ENCODE measurements at places on chromosomes 16 and 17. TPM values are rescaled to one million over a fixed set of nuclear protein-coding genes. Genes with fewer than 3 reads are reported as not detected.
A peak's percentile ranks its signal among the peaks of the same experiment; 100 is the strongest.

- DNase-seq = no peak
Observed at GRCh38 chr17:80080081-80080480, 21.3 kb upstream of the GAA start.

Gene EME1
- total RNA-seq = 3.6 TPM

DNA sequence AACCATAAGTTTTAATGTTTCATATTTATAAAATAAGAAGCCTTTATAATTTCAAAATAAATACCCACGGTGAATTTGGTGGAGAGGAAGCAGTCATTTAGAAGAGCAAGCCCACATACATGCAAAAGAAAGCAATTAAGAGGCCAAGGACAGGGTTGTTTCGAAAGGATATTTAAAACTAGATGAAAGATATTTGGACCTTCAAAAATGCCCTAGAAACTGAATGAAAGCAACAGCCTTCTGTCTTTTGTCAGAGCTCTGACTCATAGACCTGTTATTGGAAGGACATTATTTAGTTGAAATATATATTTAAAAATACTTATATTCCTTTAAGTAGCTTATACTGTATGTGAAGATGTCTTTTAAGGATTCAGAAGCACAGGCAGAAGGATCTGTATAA lies 8.6 kb upstream of the METTL9 start:
- DNase-seq = no peak

GRCh38 chr16:84184775-84185174 lies 2.1 kb downstream of the TAF1C start:
- DNase-seq = peak; percentile 14

Gene DBNDD1
- total RNA-seq = 0.79 TPM

Gene RUNDC3A
- 7.6 TPM for total RNA-seq

GRCh38 chr16:12881182-12881581 lies 20.2 kb upstream of the SHISA9 start:
- no peak for DNase-seq

DNA sequence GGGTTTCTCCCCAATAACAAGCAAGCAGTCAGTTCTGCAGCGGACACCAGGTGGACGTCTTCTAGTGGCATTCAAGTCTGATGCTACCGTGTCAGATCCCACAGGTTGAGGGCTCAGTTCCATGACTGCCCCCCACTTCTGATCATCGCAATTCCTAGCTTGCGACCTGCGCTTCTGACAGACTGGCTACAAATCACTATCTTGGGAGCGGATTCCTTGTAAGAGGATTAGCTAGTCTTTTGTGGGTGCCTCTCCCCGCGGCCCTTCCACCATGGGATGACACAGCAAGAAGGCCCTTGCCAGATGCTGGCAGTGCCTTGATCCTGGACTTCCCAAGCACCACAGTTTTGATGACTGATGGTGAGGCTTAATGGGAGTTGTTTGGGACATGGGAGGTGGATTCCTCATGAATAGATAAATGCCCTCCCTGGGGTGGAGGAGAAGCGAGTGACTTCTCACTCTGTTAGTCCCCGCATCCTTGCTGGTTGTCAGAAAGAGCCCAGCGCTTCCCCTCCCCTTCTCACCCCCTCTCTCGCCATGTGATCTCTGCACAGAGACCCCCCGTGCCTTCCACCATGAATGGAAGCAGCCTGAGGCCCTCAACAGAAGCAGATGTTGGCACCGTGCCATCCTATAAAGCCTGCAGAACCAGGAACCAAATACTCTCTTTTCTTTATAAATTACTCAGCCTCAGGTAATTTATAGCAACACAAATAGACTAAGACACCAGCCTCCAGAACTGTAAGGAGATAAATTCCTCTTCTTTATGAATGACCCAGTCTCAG lies 19.1 kb downstream of the CDIP1 start:
- no peak for DNase-seq

- peak; percentile 52 for DNase-seq
Observed at GRCh38 chr17:72539981-72540897, 419.4 kb downstream of the SOX9 start.

GRCh38 chr16:67660564-67661028 lies at the start of gene PARD6A:
Gene PARD6A, plus strand, starts transcription at chr16:67660960. Its CDS starts 79 bp downstream, at chr16:67661039.
- peak; percentile 96 for DNase-seq

DNA sequence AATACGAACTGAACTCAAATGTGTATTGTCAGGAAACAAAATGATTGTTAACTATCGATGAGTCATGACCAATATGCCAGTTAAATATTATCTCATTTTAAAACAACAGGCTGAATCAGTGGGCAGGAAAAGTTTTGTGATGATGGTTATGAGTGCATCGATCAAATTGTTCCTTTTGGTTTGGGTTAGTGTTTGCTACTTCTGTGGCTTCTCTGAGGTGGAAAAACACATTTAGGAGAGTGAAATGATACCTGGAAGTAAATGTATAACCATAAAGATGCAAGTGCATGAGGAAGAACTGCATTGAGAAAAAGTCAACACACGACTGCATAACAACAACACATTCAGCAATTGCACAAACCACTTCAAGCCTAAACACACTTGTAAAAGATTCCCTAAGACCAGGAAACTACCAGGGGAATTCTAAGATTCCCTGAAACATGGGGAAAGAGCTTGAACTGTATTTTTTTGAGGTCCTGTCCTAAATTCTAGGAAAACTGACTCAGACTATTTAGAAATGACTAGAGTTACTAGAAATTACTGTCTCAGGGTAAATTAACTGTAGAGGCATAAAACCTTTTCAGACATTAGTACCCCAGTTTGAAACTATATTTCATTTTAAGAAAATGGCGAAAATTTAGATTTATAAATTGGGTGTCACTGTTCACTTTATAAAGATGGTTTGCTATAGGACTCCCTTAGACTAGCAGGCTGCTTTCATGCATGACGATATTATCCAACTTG lies 44.8 kb downstream of the CDYL2 start:
- no peak for DNase-seq

Gene STX1B
- 0.89 TPM for total RNA-seq

- DNase-seq = no peak
Observed at GRCh38 chr17:19003543-19004420, 782 bp downstream of the FAM83G start.

GRCh38 chr16:58119509-58119845 lies 9.7 kb downstream of the CFAP20 start:
- no peak for DNase-seq

DNA sequence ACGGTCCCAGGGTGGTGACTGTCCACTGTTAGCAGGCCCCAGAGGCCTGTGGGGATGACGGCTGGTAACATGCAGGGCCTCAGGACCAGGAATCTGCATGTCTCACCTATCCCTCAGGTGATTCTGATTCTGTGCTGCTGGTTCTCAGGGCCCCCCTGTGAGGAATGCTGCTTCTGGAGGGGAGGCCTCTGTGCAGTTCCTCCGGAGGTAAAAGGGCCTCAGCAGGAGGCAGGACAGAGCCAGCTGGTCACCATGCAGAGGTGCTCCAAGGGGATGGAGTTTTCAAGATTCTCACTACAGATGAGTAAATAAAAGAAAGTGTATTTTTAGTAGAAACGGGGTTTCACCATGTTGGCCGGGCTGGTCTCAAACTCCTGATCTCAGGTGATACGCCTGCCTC lies 33.8 kb downstream of the CLEC16A start:
- no peak for DNase-seq

GRCh38 chr17:35117984-35118383 lies 1.7 kb downstream of the RAD51D start:
- no peak for DNase-seq
